HFFc6 (cell line): ENCODE measurements at places on chromosomes 12 and 14.

GRCh38 chr12:113479590-113480335 is 8.1 kb upstream of the LHX5 start:
- no peak for DNase-seq

- DNase-seq: no peak
These were observed 79.2 kb downstream of the MDGA2 start for GRCh38 chr14:47596232-47596631.

DNA sequence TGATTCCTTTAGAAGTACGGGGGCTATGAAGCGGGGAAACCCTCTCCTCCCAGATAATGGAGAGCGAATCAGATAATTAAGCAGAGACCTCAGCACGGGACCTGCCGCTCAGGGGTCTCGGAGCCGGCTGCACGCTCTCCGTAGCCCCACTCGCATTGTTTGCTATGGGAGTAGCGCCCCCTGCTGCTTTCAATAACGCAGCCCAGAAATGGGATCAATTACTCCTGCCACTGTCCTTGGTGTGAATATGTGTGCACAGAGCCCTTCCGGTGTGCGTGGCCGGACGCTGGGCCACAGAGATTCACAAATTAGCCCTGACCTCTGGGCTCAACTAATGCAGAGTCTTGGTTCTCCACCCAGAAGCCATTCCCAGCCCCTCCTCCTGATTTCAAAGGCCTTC is 76.4 kb upstream of the TMEM132C start:
- no peak for DNase-seq

GRCh38 chr14:104460791-104461651 is 118.5 kb upstream of the C14orf180 start:
- no peak for DNase-seq

- DNase-seq: no peak
These were observed 113.1 kb downstream of the TRAFD1 start for GRCh38 chr12:112238441-112238840.

DNA sequence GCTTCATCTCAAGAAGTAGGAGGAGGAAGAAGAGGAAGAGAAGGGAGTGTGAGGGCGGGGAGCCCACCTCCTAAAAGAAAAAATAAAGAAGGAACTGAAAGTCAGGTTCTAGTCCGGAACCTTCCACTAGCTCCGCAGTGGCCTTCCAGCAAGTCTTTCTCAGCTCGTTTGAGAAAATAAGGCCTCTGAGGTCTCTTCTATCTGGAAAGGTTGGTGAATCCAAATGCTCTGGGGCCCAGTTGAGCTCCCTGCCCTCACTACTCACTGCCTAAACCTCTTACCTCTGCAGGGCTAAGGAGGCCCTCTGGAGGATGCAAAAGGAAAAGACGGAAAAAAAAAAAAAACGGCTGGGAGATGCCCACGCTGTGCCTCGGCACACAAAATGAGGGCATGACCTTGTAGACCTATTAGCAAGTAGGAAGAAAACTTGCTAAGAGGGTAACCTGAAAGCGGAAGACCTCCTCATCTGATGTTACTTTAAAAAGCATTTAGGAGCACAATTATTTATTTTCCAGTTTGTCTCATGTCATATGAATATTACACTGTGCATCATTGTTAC is 35.9 kb downstream of the FBLN5 start:
- no peak for DNase-seq

DNA sequence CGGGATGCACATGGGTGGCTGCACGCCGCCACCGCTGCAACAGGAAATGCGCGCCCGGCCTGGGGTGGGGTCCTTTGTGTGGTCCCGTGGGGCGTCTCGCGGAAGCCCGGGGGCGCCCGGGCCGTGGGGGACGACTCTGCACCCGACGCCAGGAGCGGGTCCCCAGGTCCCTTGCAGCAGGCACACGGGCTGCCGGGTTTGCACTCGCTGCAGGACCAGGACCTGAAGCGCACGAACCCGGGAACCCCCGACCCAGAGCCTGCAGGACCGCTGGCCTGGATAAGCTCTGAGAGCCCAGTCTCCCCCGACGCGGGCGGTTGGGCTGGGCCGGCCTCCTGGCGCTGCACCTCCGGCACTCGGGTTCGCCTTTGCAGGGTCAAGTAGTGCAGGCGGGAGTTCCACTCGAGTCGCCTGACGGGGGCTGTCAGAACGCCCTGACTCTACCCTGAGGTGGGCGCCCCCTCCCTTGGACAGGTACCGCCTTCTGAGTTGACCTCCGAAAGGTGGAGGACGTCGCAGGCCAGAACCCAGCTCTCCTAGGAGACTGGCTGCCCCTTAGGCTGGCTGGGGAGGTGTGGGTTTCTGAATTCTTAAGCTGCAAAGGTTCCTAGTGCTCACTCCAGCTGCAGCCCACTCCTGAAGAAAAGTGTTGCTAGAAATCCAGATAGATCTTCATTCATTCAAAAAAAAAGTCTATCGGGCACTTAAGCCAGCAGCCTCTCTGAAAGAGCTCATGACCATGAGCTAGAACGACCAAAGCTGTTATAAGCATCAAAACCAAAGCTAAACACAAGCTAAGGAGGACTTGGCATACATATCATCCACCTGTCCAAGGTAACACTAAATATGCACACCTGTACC is 68.0 kb downstream of the RNF34 start:
- DNase-seq: no peak

- DNase-seq: no peak
These were observed 49.2 kb upstream of the CHPT1 start for GRCh38 chr12:101648195-101648594.

DNA sequence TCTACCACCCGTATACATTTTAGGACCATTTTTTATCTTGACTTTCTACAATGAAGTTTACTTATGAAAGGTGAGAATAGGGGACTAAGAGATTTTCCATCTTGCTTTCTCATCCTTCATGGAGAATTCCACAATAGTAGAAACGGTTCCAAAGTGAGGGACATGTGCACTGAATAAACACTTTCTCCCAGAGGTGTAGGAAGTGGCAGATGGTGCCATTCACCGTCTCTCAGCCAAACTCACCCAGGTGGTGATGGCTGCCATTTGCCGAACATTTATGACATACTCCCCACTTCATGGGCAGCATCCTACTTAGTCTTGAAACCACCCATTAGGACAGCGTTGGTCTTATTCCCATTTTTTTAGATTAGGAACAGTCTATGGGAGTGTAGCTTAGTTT is 540.5 kb downstream of the DIO2 start:
- no peak for DNase-seq

- no peak for DNase-seq
These were observed 2.8 kb downstream of the RPS6KL1 start for GRCh38 chr14:74920281-74920680.

DNA sequence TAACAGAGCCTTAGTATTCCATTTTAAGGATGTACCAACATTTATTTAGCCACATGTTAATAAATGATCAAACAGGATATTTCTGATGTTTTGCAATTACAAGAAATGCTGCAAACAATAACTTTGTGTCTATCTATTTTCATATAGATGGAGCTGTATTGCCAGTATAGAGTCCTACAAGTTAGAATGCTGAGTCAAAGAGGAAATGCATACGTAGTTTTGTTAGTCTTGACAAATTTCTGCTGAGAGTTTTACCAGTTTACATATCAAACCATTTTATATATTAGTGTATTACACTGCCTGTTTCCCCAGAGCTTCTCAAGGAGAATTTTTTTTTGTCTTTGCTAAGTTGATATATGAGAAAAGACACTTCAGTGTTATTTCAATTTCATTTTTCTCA is 541.7 kb downstream of the SLC16A7 start:
- no peak for DNase-seq

DNA sequence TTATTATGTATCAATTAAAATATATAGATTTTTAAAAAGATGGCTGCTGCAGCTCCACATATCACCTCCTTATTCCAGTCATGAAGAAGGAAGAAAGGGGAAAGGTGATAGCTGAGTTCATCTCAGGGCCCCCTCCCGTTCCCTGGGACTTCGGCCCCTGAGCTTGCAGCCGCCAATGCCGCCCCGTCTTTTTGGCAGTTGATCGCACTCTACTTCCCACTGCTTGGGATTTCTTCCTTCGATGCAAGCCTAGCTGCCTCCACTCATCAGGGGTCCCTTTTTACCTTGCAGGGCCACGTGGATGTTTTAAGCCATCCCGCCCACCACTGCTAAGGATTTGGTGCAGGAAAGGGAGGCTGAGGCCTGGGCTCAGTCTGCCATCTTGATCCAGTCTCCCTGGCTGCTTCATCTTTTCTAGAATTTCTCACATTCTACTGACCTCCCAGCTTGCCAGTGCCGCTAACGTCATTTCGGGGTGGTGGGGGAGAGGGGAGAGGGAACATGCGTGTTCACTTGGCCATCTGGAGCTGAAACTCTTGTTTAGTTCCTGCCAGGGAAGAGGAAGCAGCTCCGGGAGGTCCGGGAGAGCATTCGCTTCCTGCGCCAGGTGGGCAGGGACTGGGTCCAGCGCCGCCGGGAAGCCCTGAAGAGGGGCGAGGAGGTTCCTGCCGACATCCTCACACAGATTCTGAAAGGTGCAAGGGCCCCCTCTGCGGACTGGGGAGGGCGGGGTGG is 31.3 kb downstream of the CYP46A1 start:
- DNase-seq: no peak

GRCh38 chr12:18966954-18967353 is 162.6 kb upstream of the PLEKHA5 start:
- DNase-seq: no peak

- DNase-seq: no peak
These were observed 92.9 kb downstream of the HMGA2 start for GRCh38 chr12:65916991-65917695.

- DNase-seq: peak; percentile 3
These were observed 55.1 kb downstream of the CMAS start for GRCh38 chr12:22100958-22101748.

- DNase-seq: no peak
These were observed 225.2 kb downstream of the CCER1 start for GRCh38 chr12:90729736-90730135.

- no peak for DNase-seq
These were observed 34.1 kb upstream of the INF2 start for GRCh38 chr14:104655128-104655848.

DNA sequence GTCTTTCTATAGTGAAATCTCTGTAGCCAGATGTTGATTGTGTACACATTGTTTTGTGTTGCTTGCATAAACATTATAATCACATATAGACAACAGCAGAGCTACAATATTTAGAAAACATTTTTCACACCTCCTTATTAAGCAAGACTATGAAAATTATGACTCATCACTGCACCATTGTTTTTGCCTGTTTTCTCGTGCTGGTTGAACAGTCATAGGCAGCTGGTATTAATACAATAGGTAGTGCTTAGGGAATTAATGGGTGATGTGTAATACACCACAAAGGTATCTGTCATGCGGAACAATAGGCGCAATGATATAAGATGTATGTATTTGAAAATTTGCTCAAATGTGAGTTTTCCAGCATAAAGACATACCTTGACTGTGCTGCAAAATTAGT is 449.3 kb downstream of the FOXG1 start:
- DNase-seq: no peak

- DNase-seq: no peak
These were observed 144.3 kb downstream of the BCL11B start for GRCh38 chr14:99127651-99128167.

DNA sequence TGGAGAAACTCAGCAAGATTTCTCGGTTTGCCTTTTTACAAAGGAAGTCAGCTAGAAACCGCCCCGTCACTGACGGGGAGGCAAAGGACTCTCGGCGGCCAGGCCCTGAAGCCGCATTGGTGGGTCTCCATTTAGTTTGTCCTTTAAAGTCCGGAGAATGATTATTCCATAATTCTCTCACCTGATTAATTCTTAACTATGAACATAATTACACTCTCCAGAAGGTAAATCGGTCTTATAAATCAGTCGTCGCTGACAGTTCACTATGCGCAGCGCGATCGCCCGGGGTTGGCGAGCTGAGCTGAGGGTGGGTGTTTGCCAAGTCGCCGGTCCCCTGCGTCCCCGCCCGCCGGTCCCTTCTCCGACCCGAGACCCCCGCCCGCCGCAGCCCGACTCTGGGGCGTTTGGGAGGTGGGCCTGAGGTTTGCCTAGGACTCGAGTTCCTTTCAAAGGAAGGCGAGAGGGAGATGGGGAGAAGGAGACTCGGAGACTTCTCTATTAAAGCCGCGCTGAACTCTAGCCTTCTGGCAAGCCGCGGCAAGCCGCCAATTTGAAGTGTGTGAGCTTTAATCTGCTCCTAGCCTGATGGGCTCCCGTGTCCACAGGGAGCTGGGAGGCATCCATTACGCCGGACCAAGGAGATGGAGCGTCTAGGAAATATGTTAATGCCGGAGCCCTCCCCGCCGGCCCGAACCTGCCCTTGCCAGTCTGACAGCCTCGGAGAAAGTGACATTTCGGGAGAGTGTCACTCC is 392.9 kb downstream of the NOVA1 start:
- no peak for DNase-seq

GRCh38 chr12:13504074-13504473 is 307.5 kb downstream of the EMP1 start:
- no peak for DNase-seq

DNA sequence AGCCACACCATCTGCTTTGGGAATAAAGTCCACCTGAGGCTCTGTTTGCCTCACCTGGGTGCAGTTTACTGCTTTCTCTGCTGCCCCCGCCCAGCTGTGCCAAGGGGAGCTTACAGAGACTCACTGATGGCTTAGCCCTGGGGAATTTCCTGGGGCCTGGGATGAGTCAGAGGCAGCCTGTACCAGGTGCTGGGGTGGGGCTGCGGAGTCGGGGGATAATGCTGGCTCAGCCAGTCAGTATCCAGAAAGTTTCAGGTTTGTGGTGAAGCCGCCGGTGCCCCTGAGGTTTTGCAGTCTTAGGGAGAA is 22.3 kb downstream of the PLEKHG3 start:
- peak; percentile 18 for DNase-seq

DNA sequence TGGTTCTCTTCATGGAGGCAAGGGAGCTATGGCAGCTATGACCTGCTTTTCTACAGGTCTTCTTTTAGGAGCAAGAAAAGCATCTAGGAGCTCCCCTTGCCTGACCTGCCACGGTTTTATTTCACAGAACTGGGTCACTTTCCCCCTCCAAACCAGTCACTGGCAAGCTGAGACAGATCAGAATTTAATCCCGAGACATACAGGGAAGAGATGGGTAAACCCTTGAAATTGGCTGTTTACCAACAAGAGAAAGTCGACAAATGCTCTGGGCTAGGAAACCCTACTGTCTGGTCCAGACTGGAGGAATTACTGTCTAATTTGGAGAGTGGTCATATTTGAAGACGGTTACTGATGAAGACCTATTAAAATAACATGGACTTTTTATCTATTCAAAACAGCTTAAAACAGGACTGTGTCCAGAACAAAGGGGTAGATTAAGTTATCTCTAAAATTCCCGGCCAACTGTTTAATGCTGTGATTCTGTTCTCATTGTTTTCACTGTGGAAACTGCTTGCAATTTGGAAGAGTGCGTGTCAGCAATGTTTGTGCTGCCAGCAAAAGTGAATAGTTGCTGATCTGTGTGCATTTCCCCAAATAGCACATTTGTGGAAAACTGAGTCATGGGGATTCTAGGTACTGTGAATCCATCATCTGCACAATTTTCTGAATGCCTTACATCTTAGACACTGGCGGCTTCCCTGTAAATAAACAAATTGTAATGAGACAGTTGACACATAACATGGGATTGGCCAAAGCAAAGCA is 73.4 kb upstream of the EEA1 start:
- peak; percentile 83 for DNase-seq

GRCh38 chr12:3363608-3364007 is 127.4 kb upstream of the PRMT8 start:
- no peak for DNase-seq

- DNase-seq: peak; percentile 40
These were observed 44.0 kb downstream of the RBMS2 start for GRCh38 chr12:56565510-56566101.
